ENCODE measurements at places on chromosomes 16 and 17.

GRCh38 chr17:32265192-32265923, at the start of gene RHBDL3:
Gene RHBDL3 (plus strand): TSS chr17:32265832. CDS start chr17:32266190, 358 bp downstream.
- DNase-seq: no peak

- DNase-seq: no peak
Measured at GRCh38 chr16:25165284-25165683, 51.5 kb upstream of the AQP8 start.

DNA sequence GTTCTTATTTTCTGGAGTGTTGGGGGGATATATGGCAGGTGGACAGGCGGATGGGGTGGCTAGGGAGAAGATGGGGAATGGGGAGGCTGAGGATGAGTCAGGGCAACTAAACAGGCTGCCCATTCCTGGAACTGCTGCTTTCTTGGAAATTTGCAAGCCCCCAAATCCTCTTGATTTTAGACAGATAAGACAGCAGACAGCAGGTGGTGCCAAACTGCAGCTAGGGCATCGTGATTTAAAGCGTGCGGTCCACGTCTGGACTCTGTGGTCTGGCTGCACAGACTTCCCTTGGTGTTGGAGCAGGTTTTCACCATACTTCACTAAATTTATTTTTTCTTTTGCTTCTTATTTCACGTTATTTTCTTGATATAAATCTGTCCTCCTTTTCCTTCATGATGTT, 10.9 kb upstream of the KRT24 start:
- DNase-seq: no peak

- DNase-seq: no peak
Measured at GRCh38 chr16:6777624-6778023, 555.0 kb upstream of the RBFOX1 start.
